ENCODE measurements at places on chromosomes 6 and 20. TPM values are rescaled to one million over a fixed set of nuclear protein-coding genes. Genes with fewer than 3 reads are reported as not detected.

- no peak for DNase-seq
Measured at GRCh38 chr20:31857861-31858759, 12.2 kb downstream of the DUSP15 start.

TBC1D7 gene
- 26.2 TPM for total RNA-seq

MOG gene
- total RNA-seq: not detected

OR2H1 gene
- not detected for total RNA-seq

PNLDC1 gene
- total RNA-seq: 0.17 TPM

GRCh38 chr6:106448000-106448426, 87.5 kb downstream of the CRYBG1 start:
- DNase-seq: no peak

DNA sequence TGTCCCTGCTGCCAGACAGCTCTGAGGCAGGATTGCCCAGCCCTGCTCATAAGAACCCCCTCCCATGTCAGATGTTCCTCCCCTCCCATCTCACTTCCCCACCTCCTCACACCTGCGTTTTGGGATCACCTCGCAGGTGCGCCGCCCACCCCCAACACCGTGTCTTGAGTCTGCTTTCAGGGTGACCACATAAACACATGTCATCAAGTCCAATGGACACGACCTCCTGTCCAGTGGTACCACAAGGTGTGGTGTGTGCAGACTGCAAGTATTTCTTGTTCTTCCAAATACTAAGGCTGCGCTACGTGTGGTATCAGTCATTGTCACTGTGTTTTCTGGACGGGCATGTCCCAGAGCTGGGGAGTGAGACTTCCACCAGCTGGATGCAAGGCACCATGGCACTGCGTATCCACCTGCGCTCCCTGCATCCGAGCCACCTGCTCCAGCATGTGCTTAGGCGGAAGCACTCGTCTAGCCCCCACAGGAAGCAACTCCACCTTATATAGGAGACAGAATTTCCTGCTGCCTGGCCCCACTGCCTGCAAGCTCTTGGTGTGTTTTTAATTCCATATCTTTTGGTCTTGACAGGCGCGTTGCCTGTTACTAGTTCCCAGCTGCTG, 119.7 kb upstream of the NXT1 start:
- no peak for DNase-seq

DNA sequence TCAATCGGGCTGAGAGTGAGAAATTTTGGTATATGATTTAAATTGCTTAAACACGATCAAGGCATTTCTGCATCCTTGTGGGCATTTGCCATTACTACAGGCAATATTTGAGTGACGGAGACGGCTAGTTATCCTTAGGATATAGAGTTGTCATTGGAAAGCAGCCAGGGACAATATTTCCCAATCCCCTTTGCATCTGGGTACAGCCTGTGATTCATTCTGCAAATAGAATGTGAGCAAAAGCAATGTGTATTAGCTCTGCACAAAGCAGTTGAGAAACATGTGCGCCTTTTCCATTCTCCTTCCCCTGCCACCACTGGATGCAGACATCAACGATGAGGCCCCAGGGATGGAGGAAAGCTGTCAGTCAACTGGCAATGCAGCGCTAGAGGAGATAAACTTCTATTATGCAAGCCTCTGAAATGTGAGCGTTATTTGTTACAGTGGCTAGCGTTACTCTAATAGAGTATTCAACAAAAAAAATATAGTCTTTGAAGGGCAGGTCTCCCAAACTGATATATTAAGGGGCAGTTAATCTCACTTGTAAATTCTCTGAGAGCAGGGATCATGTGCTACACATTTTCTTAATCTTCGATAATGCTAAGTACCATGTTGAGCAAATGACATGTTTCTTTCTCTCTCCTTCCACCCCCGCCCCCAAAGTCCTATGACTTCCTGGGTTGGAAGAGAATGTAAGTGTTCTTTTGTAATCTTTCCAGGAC, 37.1 kb upstream of the NCOA3 start:
- DNase-seq: no peak

DNA sequence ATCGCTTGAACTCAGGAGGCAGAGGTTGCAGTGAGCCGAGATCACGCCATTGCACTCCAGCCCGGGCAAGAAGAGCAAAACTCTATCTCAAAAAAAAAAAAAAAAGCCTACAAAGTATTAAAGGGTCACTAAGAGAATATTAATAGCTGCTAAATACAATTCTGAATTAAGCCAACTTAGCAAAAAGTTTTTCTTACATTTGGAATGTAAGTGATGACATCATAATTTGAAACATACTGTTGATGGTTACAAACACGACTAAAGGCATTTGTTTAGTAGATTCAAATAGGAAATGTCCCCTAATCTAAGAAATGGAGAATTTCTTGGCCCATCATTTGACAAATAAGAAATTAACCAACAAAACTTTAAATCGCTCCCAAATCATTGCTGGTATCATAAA, 282.8 kb downstream of the RNGTT start:
- DNase-seq: no peak

GRCh38 chr6:139290787-139291311, 949 bp downstream of the TXLNB start:
- no peak for DNase-seq

GRCh38 chr20:5316188-5317158, at the start of gene PROKR2:
PROKR2 (minus strand) TSS chr20:5316954; CDS start chr20:5314369, 2,585 bp downstream.
- no peak for DNase-seq

- DNase-seq: no peak
Measured at GRCh38 chr6:126724821-126725220, 384.9 kb downstream of the CENPW start.
